ENCODE measurements at places on chromosomes 1 and 21.

- H3K4me3 ChIP-seq = peak overlapping the region; percentile 46
- H3K27ac ChIP-seq = peak overlapping the region; percentile 41
- peak; percentile 93 for DNase-seq
- H3K4me1 ChIP-seq = peaks cover 45% of the 10 kb centered on the region
- no peaks in the 10 kb centered on the region for H3K36me3 ChIP-seq
- no peaks in the 10 kb centered on the region for H3K27me3 ChIP-seq
Observed at GRCh38 chr1:2133039-2133878, 61.3 kb downstream of the FAAP20 start.

DNA sequence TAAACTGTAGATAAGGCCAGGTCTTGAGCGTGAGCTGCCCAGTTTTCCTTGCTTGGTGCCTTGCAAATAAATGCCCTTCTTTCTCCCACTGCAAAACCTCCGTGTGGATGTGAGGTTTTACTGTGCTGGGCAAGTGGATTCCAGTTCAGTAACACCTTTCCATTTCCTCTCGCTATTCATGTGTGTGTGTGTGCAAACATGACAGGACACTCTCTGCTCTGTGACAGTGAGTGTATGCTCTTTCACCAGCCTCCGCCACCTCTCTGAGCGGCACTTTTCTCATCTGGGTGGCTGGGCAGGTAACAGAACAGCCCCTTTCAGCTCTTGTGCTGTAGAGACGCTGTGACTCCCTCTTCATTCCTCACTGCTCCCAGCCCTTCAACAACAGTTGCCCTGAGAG, 23.9 kb downstream of the CNIH3 start:
- H3K4me1 ChIP-seq = no peaks in the 10 kb centered on the region
- H3K27ac ChIP-seq = no peak overlapping the region
- DNase-seq = no peak
- no peak overlapping the region for H3K4me3 ChIP-seq

DNA sequence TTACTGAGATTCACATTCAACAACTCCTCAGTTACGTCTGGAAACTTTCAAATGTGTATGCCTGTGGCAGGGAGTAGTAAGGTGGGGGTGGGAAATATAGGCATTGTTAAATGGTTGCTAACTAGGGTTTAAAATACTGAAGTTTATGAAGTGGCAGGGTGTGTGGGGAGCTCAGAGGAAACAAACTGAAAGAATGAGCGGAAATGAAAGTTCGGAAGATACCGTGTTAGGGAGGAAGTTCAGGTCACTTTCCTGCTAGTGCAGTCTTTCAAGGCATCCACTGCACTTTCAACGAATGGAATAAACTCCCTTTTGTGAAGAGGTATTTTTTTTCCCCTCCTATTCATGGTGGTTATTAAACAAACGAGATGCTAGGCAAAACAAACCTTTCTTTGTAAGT, 19.7 kb downstream of the SYNJ1 start:
- H3K4me1 ChIP-seq = no peaks in the 10 kb centered on the region
- DNase-seq = no peak

DNA sequence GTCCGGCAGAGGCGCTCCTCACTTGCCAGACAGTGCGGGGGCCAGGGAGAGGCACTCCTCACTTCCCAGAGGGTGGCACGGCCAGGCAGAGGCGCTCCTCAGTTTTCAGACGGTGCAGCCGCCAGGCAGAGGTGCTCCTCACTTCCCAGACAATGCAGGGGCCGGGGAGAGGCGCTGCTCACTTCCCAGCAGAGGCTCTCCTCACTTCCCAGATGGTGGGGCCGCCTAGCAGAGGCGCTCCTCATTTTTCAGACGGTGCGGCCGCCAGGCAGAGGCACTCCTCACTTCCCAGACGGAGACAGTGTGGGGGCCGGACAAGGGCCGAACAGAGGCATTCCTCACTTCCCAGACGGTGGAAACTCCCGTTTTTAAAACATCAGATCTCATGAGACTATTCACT, 238.4 kb upstream of the CACYBP start:
- DNase-seq = no peak
- H3K4me3 ChIP-seq = no peak overlapping the region
- no peaks in the 10 kb centered on the region for H3K36me3 ChIP-seq
- no peak overlapping the region for H3K27ac ChIP-seq
- no peaks in the 10 kb centered on the region for H3K27me3 ChIP-seq

GRCh38 chr1:27368869-27369582, 2.3 kb upstream of the MAP3K6 start:
- no peak overlapping the region for H3K4me3 ChIP-seq
- H3K4me1 ChIP-seq = peaks cover 32% of the 10 kb centered on the region
- H3K27me3 ChIP-seq = no peaks in the 10 kb centered on the region
- no peaks in the 10 kb centered on the region for H3K36me3 ChIP-seq
- DNase-seq = no peak

DNA sequence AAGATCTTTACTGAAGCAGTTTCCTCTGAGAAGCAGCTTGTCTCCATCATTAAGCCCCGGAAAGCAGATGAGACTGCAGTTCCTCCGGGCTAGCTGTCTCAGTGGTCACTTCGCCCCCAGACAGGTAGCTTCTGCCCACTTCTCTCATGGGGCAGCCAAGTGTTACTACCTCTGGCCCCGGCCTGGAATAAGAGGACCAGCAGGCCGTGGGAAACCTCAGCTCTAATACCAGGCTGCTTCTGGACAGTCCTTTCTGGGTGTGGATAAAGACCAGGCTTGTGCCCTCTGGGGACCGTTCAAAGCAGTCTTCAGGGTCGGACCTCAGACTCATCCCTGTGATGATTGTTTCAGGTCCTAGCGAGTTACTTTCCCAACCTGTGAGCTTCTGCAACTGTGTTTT, 54.8 kb downstream of the RUNX3 start:
- H3K27me3 ChIP-seq = no peaks in the 10 kb centered on the region
- peaks cover 11% of the 10 kb centered on the region for H3K4me1 ChIP-seq
- no peaks in the 10 kb centered on the region for H3K36me3 ChIP-seq

DNA sequence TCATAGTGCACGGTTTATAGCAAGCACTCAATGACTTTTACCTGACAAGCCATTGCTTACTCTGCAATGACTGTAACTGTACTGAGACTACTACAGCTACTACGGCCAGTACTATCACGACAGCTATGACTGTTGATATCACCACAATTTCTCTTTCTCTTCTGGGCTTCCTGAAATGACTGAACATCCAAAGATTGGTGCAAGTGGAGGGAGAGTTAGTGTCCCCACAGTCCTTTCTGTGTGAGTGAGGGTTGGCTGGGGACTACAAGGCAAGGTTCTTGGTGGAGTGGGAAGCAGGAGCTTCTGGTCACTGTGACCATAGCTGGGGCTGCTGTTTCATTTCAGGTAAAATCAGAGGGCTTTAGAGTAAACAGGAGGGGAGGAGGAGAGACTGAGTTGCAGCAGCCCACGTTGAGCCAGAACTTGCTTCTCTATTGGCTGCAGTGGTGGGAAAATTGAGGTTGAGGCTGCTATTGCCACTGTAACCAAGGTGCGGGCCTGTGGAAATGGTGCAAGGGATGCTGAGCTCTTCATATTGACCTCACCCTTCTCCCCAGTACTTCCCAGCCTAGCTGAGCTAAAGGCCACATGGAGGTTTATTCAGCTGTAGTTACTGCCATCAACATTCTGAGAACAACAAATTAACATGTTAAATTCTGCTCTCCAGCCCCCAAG, 14.1 kb upstream of the IL10 start:
- no peak for DNase-seq
- H3K27me3 ChIP-seq = peaks cover 11% of the 10 kb centered on the region
- no peaks in the 10 kb centered on the region for H3K4me1 ChIP-seq
- no peaks in the 10 kb centered on the region for H3K36me3 ChIP-seq

DNA sequence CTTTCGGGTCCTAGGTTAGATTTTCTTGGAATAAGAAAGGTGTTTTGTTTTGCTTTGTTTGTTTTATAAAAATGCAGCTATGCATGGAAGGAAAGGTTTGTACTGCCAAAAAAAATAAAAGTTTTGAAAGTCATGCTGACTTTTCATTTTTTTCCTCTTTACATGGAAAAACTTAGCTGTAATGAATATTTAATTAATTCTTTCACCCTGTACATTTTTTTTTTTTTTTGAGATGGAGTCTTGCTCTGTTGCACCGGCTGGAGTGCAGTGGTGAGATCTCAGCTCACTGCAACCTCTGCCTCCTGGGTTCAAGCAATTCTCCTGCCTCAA, 48.7 kb downstream of the NENF start:
- H3K4me3 ChIP-seq = no peak overlapping the region
- H3K4me1 ChIP-seq = peaks cover 52% of the 10 kb centered on the region
- H3K36me3 ChIP-seq = no peaks in the 10 kb centered on the region
- H3K27me3 ChIP-seq = no peaks in the 10 kb centered on the region

DNA sequence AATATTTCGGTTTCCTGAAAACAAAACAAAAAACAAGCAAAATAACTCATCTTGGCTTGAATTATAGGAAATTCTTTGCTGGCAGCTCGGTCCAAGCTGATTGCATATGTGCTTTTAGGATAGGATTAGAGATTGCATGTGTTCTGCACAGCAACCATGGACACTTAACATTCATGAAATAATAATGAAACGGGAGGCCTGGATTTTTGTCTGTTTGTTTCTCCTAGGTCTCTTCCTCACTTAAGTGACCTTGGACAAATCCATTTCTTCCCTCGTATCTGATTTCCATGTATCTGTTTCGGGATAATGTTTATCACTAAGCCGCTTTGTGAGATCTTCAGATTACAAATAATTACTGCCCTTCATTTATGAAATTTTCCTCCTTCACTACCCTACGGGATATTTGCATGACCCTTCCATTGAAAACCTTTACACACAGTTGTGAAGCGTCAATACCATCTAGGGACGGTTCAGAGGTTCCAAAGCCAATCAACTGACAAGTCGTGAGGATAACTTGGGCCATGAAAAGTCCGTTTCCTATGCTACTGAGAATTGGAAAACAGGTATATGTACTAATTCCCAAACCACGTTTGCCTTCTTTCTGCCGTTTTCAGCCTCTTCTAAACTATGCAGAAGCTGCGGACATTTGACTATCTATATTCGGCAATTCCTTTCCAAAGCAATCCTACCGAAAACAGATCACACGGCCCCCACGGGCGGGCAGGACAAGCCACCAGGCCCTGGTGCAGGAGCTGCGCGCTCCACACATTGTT, 1.3 kb upstream of the H3-3A start:
- peak overlapping the region; percentile 83 for H3K27ac ChIP-seq
- no peaks in the 10 kb centered on the region for H3K27me3 ChIP-seq
- peaks cover 19% of the 10 kb centered on the region for H3K4me1 ChIP-seq
- H3K4me3 ChIP-seq = peak overlapping the region; percentile 75
- H3K36me3 ChIP-seq = peaks cover 5% of the 10 kb centered on the region
- DNase-seq = no peak

GRCh38 chr1:44086692-44087474, 31.7 kb upstream of the KLF17 start:
- H3K4me3 ChIP-seq = no peak overlapping the region
- no peaks in the 10 kb centered on the region for H3K36me3 ChIP-seq
- no peak for DNase-seq
- no peak overlapping the region for H3K27ac ChIP-seq
- peaks cover 14% of the 10 kb centered on the region for H3K4me1 ChIP-seq
- no peaks in the 10 kb centered on the region for H3K27me3 ChIP-seq

DNA sequence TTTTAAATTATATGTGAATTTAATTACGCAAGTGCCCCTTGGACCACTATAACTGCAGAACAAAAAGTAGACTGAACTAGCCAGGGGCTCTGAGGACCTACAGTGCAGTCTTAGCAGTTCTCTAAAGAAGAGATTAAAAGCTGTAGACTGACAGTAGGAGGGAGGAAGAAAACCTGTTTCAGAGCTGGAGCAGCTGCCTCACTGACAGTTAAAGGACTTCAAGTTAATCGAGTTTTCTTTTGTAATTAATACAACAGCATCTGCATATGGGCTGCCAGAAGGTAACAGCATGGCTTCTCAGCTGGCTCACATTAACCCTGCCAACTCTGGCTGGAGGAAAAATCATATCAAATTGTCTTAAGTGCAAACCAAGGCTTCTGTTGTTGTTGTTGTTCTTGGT, 19.9 kb downstream of the DSTYK start:
- no peak overlapping the region for H3K27ac ChIP-seq
- H3K4me3 ChIP-seq = no peak overlapping the region
- DNase-seq = no peak
- H3K4me1 ChIP-seq = no peaks in the 10 kb centered on the region
- no peaks in the 10 kb centered on the region for H3K27me3 ChIP-seq

DNA sequence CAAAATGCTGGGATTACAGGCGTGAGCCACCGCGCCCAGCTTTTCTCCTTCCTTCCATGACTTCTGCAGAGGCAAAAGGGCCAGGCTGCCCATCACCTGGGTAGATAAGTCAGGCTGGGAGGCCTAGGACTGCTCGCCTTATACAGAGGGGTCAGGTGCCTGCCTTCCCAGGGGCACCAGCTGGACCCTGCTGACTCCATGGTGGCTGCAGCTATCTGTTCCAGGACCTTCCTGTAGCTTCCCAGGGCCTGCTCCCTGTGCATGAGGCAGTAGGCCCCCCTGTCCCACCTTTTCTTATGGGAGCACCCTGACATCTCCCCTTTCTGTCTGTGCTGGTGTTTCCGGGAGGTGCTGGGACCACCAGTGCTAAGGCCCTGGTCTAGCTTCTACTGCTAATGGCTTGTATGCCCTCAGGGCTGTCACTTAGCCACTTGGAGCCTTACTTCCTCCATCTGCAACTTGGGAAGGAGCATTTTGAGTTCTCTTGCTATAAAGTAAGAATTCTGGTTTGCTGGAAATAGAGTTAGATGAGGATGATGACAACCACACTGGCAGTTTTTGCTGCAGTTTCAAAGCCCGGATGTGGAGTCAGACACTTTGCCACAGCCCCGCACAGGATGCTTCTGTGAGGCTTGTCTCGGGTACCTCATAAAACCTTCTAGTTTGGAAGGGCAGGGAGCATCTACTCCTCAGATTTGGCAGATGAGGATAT, 14.4 kb downstream of the SOX13 start:
- no peaks in the 10 kb centered on the region for H3K27me3 ChIP-seq
- H3K4me1 ChIP-seq = peaks cover 25% of the 10 kb centered on the region
- H3K36me3 ChIP-seq = no peaks in the 10 kb centered on the region
- H3K4me3 ChIP-seq = no peak overlapping the region

DNA sequence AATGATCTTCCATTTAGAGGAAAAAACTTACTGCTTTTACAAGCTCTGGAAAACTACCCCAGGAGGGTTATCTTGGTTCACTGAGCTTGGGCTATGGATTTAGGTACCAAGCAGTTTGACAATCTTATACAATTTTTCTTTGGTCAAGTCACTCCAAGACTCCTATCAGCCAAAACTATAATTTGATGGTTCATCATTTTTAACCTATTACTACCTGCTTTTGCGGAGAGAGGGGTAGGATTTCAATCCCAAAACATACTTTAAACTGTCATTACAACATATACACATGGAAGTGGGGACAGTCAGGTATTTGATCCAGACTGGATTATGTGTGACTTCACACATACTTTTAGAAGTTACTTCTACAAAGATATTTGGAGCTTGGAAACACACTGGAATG, 71.8 kb downstream of the RUNX1 start:
- no peak overlapping the region for H3K4me3 ChIP-seq
- H3K27ac ChIP-seq = no peak overlapping the region
- H3K36me3 ChIP-seq = no peaks in the 10 kb centered on the region
- no peaks in the 10 kb centered on the region for H3K27me3 ChIP-seq
- DNase-seq = no peak
- no peaks in the 10 kb centered on the region for H3K4me1 ChIP-seq

Measured in HCT116 (cell line).